ENCODE measurements at places on chromosomes 1 and 21.

DNA sequence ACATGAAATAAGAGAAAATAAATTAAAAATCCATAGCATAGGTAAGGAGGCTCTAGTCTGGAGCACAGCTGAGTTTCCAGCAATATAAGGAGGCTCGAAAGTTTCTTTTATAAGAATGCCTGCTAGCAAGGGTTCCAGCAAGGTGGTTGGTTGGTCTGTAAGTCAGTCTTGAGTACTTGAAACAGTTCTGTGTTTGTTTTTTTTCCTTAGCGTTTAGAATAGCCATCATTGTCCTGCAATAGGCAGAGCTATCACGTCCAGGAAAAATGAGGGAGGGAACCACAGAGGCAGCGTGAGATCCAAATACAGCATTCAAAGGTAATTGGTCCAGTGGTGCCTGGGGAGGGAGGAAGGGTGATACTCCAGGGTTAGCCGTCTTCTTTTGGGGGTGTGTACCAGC is 8.4 kb downstream of the UBE2Q1 start:
- DNase-seq: no peak

DNA sequence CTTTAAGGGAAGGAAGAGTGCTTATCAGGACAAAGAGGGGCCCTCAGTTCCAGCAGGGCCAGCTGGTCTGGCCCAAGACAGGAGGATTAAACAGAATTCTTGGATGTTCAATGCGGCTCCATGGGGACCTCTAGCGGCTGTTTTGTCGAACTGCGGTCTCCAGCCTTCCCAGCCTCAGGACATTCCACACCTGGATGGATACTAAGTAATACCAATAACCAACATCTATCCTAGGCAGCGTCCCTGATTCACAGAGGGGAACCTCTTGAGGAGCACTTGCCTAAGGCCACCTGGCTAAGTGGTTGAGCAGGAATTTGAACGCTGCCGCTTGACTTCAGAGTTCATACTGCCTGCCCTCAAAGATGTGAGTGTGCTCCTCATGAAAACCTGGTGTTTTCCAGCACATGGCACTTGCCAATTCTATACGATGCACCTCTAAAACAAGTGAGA is 15.5 kb upstream of the CD247 start:
- DNase-seq: peak; percentile 21

DNA sequence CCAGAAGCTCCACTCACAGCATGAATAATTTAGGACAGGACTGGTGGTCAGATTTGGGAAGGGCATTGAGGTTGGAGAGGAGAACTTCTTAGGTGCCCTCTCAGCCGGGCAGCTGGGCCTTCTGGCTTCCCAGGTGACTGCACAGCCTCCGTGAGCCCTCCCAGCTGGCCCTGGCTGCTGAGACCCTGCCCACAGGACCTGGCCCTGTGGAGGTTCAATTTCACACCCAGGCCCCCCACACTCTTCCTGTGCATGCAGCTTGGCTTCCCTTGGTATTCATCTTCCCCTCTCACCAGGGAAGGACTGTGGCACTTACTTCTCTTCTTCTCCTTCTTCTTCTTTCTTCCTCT is 50.6 kb downstream of the NDUFS5 start:
- no peak for DNase-seq

DNA sequence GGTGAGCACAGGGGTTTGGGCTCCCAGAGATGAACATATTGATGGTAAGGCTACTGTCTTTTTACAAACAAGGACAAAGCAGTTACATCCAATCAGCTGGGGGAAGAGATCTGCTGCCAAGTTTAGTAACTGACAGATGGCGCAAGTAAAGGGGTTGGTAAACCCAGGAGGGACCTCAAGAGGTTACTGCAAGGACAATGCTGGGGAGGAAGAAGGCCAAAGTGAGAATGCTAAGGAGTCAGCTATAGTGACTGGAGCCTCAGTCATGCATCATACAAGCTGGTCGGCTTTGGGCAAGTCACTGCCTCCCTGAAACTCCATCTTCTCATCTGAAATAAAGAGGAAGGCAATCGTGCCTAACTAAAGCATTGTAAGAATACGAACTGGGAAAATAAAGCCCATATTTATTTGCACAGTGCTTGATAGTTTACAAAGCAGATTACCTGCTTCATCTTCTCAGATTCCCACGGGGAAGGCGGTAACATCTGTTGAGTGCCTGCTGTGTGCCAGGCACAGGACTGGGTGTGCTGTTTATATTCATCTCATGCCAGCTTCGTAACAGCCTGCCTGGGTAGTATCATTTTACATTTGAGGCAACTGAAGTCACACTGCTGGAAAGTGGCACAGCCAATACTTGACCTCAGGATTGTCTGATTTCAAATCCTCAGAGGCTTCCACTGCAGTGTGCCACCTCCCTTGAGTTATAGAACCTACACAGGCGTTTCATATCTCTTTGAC is 114.8 kb downstream of the BEND5 start:
- DNase-seq: no peak

DNA sequence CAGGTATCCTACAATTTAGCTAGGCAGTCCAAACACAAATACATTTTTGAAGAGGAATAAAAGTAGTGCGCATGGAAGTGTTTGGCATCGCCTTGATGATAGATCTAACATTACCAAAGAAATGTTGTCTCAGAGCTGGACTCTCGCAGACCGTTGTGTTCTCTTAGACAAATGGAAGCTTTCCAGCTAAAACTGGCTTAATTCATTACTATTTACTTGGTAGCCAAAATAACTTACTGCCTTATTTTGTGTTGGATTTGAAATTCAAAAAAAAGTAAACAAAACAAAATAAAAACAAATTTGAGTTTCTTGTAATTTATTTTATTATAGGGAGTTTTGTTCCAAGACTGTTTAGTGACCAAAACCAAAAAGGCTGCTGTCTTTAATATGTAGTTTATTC is 51.6 kb downstream of the PDE4B start:
- no peak for DNase-seq

DNA sequence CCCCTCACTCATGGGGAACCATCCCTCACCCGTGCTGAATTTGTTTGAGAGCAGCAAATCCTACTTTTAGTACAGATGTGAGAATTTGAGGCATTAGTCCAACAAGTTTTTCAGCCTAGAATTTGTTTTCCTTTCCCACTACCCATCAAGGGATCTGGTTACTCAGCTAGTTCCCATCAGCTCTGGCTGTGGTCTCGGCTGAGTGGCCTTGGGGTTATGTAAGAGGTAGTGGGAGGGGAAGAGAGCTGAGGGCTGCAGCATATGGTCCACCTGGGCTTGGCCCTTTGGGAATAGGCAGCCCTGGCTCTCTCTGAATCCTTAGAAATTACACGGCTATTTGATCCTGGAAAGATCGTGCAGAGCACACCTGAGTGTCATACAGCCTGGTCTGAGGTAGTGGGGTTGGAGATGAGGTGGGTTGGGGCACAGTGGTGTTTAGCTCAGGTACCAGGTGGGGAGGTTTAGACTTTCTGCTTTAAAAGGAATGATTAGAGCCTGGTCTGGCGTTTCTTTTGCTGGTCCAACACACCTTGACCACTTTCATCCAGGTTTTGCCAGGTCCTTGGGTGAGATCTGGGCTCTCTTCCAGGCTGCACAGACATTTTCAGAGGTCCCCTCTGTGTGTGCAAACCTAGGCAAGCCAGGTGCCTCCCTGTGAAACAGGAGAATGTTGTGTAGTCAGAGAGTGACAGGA is 4.2 kb downstream of the GSTM4 start:
- no peak for DNase-seq

- DNase-seq: no peak
Measured at GRCh38 chr1:243447347-243447746, 191.5 kb downstream of the SDCCAG8 start.

- no peak for DNase-seq
Measured at GRCh38 chr1:166836733-166837132, 2.5 kb upstream of the POGK start.

- no peak for DNase-seq
Measured at GRCh38 chr1:221812905-221813597, 71.2 kb upstream of the DUSP10 start.

DNA sequence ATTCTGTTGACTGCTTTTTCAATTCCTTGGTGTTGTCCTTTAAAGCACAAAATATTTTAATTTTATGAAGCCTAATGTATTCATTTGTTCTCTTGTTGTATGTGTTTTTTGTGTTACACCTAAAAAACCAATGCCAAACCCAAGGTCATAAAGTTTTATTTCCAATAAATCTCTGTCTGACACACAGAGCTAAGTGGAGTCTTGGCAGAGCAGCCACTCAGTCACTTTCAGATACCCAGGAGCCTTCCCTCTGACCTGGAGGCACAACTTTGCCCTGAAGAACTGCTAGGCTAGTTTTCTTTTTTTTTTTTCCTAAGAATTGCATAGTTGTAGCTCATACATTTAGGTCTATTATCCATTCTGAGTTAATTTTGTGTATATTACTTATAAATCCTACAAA is 71.2 kb upstream of the BCL9 start:
- no peak for DNase-seq

GRCh38 chr21:33976082-33977016 is 60.7 kb upstream of the ATP5PO start:
- DNase-seq: no peak

- DNase-seq: no peak
Measured at GRCh38 chr1:114156538-114157274, 3.0 kb upstream of the SYT6 start.

- DNase-seq: no peak
Measured at GRCh38 chr1:52413410-52413989, 9.1 kb downstream of the PRPF38A start.

DNA sequence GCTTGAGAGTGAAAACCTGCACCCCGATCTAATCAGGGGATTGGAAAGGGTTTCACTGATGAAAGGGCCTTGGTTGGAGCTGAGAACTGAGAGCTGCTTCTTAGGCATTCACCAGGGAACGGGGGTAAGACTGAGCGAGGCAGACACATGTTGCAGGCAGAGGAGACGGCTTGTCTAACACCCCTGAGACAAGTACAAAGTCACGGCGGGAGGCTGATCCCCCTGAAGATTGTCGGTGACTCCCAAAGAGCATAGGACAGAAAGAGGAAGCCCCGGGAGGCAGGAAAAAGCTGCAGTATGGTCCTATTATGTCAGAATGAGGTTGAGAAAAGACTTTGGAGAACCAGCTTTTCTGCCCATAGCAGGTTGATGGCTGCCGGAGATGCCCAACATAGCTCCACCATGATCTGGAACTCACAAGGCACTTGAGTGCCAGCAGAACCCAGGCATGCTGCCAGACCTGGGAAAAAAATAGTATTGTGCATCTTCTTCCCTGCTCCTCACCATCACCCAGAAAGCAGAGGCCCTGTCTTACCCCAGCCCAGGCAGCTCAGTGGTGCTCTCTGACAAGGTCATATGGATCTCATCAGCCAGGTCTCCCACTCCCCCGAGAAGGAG is 463.9 kb upstream of the PROX1 start:
- DNase-seq: no peak

DNA sequence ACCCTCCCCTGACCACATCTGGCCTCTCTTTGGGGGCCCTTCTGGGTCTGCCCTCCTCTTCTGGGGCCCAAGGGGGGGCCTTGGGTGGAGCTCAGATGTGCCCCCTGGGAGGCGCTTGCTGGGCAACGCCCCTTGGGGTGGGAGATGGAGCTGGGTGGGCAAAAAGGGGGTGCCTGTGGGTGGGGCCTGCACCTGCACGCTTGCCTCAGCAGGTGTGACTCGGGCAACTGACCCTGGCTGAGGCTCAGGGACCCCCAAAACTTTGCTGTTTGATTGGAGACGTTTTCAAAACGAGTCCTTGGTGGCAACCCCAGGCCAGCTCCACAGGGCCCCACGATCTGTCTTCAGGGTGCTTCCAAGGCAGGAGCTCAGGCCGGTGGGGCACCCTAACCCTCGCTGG is 105.3 kb downstream of the SIK1 start:
- DNase-seq: no peak

DNA sequence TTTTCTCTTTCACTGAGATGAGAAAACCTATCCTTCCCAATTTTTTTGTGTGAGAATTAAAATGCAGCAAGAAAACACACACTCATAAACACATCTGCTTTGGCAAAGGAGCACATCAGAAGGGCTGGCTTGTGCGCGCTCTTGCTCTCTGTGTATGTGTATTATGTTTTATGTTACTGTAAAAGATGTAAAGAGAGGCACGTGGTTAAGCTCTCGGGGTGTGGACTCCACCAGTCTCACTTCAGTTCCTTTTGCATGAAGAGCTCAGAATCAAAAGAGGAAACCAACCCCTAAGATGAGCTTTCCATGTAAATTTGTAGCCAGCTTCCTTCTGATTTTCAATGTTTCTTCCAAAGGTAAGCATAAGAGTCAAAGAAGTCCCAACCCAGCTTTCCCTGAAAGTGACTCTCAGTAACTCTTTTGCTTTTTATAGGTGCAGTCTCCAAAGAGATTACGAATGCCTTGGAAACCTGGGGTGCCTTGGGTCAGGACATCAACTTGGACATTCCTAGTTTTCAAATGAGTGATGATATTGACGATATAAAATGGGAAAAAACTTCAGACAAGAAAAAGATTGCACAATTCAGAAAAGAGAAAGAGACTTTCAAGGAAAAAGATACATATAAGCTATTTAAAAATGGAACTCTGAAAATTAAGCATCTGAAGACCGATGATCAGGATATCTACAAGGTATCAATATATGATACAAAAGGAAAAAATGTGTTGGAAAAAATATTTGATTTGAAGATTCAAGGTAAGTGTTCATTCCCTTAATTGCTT is at the start of gene CD2:
CD2 (plus strand) TSS at position 233 of the 780 bp plus-strand sequence; CDS start at position 296, 63 bp downstream.
- no peak for DNase-seq

GRCh38 chr21:35597750-35598339 is 462.5 kb downstream of the SETD4 start:
- no peak for DNase-seq

GRCh38 chr1:58035523-58035922 is 511.0 kb downstream of the OMA1 start:
- DNase-seq: no peak

GRCh38 chr1:211372463-211372862 is 45.8 kb downstream of the TRAF5 start:
- no peak for DNase-seq

GRCh38 chr1:110722807-110723206 is 48.1 kb upstream of the KCNA3 start:
- DNase-seq: no peak

DNA sequence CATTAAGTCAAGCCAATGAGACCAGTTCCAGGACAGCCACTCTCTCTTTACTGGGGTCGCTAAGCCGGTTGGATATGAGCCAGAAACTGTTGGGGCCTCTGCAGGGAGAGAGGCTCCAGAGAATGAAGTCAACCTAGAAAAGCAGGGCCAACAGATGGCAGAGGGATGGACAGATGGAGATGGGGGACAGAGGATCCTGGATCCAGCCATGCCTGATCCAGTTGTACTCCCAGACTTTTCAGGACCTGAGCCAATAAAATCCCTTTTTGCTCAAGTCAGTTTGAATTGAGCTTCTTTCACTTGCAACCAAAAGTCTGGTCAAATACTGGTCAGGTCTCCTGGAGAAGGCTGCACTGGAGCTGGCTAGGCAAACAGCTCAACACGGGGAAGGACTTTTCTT is 2.2 kb downstream of the DHCR24 start:
- no peak for DNase-seq

- DNase-seq: no peak
Measured at GRCh38 chr21:37558676-37559211, 192.2 kb downstream of the DYRK1A start.

DNA sequence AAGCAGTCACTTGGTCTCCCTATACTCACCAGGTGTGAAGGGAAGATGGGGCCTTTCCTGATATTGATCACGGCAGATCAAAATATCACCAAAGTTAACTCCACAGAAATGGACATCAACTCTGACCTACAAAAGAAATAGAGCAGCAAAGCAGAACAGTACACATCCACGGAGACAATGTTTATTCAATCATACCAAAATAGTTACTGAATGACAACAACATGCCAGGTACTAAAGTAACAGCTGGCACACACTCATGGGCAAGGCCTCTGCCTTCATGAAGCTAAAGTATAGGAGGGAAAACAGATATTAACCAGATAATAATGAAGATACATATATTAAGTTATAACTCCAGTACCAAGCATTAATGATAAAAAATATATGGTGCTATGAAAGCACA is 59.2 kb upstream of the RASAL2 start:
- no peak for DNase-seq

GRCh38 chr1:93000291-93000690 is 39.0 kb upstream of the DIPK1A start:
- no peak for DNase-seq
